Suprapubic skin (tissue), 4 donors: ENCODE measurements at places on chromosomes 2 and 18.

DNA sequence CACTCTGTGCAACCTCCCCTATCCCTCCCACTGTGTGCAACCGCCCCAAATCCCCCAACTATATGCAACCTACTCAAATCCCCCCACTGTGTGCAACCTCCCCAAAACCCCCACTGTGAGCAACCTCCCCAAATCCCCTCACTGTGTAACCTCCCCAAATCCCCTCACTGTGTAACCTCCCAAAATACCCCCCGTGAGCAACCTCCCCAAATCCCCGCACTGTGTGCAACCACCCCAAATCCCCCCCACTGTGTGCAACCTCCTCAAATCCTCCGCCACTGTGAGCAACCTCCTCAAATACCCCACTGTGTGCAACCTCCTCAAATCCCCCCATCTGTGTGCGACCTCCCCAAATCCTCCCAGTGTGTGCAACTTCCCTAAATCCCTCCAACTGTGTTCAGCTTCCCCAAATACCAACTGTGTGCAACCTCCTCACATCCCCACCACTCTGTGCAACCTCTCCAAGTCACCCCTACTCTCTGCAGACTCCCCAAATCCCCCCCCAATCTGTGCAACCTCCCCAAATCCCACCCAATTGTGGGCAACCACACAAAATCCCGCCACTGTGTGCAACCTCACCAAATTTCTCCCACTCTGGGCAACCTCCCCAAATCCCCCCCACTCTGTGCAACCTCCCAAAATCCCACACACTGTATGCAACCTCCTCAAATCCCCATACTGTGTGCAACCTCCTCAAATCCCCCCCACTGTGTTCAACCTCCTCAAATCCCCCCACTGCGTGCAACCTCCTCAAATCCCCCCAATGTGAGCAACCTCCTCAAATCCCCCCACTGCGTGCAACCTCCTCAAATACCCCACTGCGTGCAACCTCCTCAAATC, 114.1 kb downstream of the TPO start:
- peak; percentile 62 for DNase-seq

- no peak for DNase-seq
Observed at GRCh38 chr2:150689590-150689989, 202.1 kb upstream of the RND3 start.

GRCh38 chr2:188813857-188814256, 160.3 kb upstream of the COL3A1 start:
- DNase-seq: no peak

DNA sequence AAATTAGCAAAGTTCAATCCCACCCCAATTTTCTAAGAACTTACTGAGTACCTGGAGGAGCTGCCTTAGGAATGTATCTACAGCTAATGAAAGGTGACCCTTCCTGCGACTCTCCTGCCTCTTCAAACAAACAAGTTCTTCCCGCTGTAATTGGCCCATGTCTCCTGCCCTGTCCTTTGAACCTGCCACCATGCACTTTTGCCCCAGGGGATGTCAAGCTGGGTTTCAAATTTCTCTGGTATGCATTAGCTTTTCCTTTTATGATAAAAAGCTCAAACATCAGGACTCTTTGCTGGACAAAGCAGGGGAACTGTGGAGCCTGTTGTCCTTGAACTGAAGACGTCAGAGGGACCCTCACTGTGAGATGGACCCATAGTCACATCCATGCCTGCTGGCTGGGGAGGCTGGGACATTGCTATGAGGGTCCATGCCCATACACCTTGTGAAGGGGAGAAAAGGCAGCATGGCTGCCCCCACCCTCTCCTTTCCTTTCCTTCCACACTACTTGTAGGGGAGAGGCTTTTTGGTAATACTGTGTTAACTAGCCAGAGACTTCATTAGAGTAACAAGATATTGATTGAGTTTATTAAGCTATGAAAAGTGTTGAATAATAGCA, 210.7 kb upstream of the COPS8 start:
- DNase-seq: no peak
